ENCODE measurements at places on chromosomes 6 and 20. TPM values are rescaled to one million over a fixed set of nuclear protein-coding genes. Genes with fewer than 3 reads are reported as not detected.

LST1 gene
- total RNA-seq: not detected

IFNGR1 gene
- 50.0 TPM for total RNA-seq

CITED2 gene
- total RNA-seq: 99.2 TPM

FAM184A gene
- 1.1 TPM for total RNA-seq

HUS1B gene
- total RNA-seq: 1.4 TPM

NNAT gene
- 1.2 TPM for total RNA-seq

ANKRD66 gene
- not detected for total RNA-seq
